Metanephros (tissue), 2 donors: ENCODE measurements at places on chromosomes 3 and 15. TPM values are rescaled to one million over a fixed set of nuclear protein-coding genes. Genes with fewer than 3 reads are reported as not detected.

The AMT gene
- 25.1 TPM for total RNA-seq

The DAG1 gene
- total RNA-seq, result 94.5 TPM

The PRICKLE2 gene
- 50.5 TPM for total RNA-seq

The TRPM1 gene
- 0.41 TPM for total RNA-seq

The OSBPL10 gene
- total RNA-seq, result 36.4 TPM

The C2CD4B gene
- total RNA-seq, result 15.8 TPM

The EFCC1 gene
- 5.0 TPM for total RNA-seq

The SPATA12 gene
- not detected for total RNA-seq

The POLQ gene
- 3.8 TPM for total RNA-seq

The RTP3 gene
- total RNA-seq, result not detected

The PEX11A gene
- total RNA-seq, result 11.7 TPM

The IQCH gene
- total RNA-seq, result 4.8 TPM

The NUP210 gene
- total RNA-seq, result 27.6 TPM

The PLA2G4B gene
- 6.2 TPM for total RNA-seq

The ALAS1 gene
- total RNA-seq, result 41.9 TPM

The TICRR gene
- 4.3 TPM for total RNA-seq

The LDHAL6B gene
- total RNA-seq, result not detected

The CD200 gene
- 13.4 TPM for total RNA-seq

The MCF2L2 gene
- 0.53 TPM for total RNA-seq

The ROPN1 gene
- total RNA-seq, result not detected

The TRIM42 gene
- total RNA-seq, result not detected

The ADAMTS7 gene
- 37.3 TPM for total RNA-seq

The XIRP1 gene
- total RNA-seq, result 10.2 TPM

The SEC22C gene
- total RNA-seq, result 47.0 TPM

The GNAT1 gene
- total RNA-seq, result not detected

The CLASP2 gene
- 144 TPM for total RNA-seq

The GOLGA8S gene
- 0.12 TPM for total RNA-seq

The GPR156 gene
- total RNA-seq, result 2.3 TPM

The CADM2 gene
- total RNA-seq, result 7.1 TPM

The ERICH6 gene
- not detected for total RNA-seq

The WDR93 gene
- total RNA-seq, result 1.6 TPM

The SPTSSB gene
- 7.4 TPM for total RNA-seq
